ENCODE measurements at places on chromosomes 1 and 21. TPM values are rescaled to one million over a fixed set of nuclear protein-coding genes. Genes with fewer than 3 reads are reported as not detected.

Gene SLC1A7
- not detected for total RNA-seq

Gene MXRA8
- total RNA-seq: 1.0 TPM

Gene FCGR1A
- 14.4 TPM for total RNA-seq

Gene ARL8A
- total RNA-seq: 38.2 TPM

Gene BROX
- total RNA-seq: 49.9 TPM

Gene C1orf115
- 2.1 TPM for total RNA-seq

Gene ATP1A2
- total RNA-seq: not detected

Gene SPRR5
- total RNA-seq: not detected

Gene SYCP1
- not detected for total RNA-seq

Gene PWP2
- total RNA-seq: 23.0 TPM

Gene OR2L3
- not detected for total RNA-seq

Gene FOXD3
- not detected for total RNA-seq

Gene REN
- total RNA-seq: not detected

Gene RNU1-4
- total RNA-seq: 3,337 TPM

Gene HSD3B1
- not detected for total RNA-seq

Gene CRNN
- total RNA-seq: not detected

Gene AMY1A
- total RNA-seq: not detected

Gene IFI16
- 307 TPM for total RNA-seq

Gene ANP32E
- 36.8 TPM for total RNA-seq

Gene MGST3
- 44.7 TPM for total RNA-seq

Gene PHLDA3
- total RNA-seq: 0.24 TPM

Gene KCNE2
- not detected for total RNA-seq

Gene FAM177B
- not detected for total RNA-seq

Gene OLFM3
- not detected for total RNA-seq

Gene NUP210L
- total RNA-seq: 0.16 TPM

Gene KPRP
- not detected for total RNA-seq

Gene SPATA45
- not detected for total RNA-seq

Gene PADI1
- not detected for total RNA-seq

Gene FHAD1
- not detected for total RNA-seq

Gene GNAT2
- not detected for total RNA-seq

Gene FAM72A
- total RNA-seq: 3.1 TPM

Gene RIIAD1
- not detected for total RNA-seq

Gene KRTAP19-3
- total RNA-seq: not detected

Gene WDR26
- total RNA-seq: 164 TPM

Gene MYCL
- 0.30 TPM for total RNA-seq

Gene KRTAP11-1
- not detected for total RNA-seq

Gene PDE4B
- total RNA-seq: 46.7 TPM

Gene TMEM269
- total RNA-seq: 0.35 TPM

Gene GPR61
- total RNA-seq: 0.58 TPM

Gene MATN1
- 0.20 TPM for total RNA-seq

Gene SH2D5
- total RNA-seq: 0.35 TPM

Gene PROK1
- total RNA-seq: not detected

Gene PLCH2
- 37.4 TPM for total RNA-seq

Gene SOX13
- total RNA-seq: 0.85 TPM

Gene HJV
- total RNA-seq: not detected

Gene PPFIA4
- total RNA-seq: 0.86 TPM

Gene UBR4
- total RNA-seq: 174 TPM

Gene CCDC185
- not detected for total RNA-seq

Gene C1orf87
- total RNA-seq: not detected

Gene S1PR1
- 283 TPM for total RNA-seq

Gene RBP7
- 2.2 TPM for total RNA-seq

Gene OXCT2
- 0.19 TPM for total RNA-seq

Gene PPP1R8
- 40.1 TPM for total RNA-seq

Gene LPAR3
- total RNA-seq: 0.97 TPM

Gene EPHA8
- total RNA-seq: not detected
